SJCRH30 (cell line): ENCODE measurements at places on chromosomes 7 and 10. TPM values are rescaled to one million over a fixed set of nuclear protein-coding genes. Genes with fewer than 3 reads are reported as not detected.

DNA sequence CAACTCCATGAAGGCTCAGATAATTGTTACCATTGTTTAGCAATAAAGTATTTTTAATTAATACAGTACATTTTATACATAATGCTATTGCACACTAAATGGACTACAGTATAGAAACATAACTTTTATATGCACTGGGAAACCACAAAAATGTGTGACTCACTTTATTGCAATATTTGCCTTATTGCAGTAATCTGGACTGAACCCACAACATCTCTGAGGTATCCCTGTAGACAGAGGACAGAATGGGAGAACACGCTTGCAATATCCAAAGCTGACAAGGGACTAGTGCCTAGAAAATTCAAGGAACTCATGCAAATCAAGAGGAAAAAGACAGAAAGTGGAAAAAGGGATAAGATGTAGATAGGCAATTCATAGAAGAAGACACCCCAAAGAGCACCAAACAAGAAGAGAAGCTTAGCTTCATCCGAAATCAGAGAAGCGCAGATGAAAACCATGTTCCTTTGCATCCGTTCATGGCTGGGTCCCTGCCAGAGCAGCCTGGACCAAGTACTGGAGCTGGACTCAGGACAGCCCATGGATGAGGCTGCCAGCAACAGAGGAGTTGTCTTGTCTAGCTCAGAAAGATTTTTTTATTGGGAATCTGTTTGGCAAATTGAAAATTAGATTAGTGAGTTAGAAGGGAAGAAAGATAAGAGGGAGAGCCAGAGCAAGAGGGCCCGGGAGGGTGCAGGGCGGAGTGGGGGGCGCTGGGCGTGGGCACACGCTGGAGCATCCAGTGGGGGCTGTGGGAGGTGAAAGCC is 16.0 kb upstream of the GALNTL5 start:
- no peaks in the 10 kb centered on the region for H3K36me3 ChIP-seq
- H3K4me1 ChIP-seq, result no peaks in the 10 kb centered on the region
- no peak for DNase-seq
- H3K4me3 ChIP-seq, result no peak overlapping the region

DNA sequence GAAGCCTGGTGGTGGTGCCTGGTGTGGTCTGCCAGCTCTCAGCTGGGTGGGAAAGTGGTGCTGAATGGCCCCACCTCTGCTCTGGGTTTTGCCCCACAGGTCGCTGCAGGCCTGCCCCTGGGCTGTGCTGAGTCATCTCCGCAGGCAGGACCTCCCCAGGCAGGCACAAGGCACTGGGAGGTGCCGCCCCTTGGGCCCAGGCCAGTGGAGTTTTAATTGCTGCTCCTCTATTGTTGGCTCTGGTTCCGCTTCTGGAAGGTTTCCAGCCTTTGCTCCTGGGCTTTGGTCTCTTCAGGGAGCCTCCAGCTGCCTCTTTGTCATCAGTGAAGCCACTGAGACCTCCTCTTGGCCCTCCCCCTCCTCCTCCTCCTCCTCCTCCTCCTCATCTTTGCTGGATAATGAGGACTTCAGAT is 180.3 kb upstream of the GRB10 start:
- H3K36me3 ChIP-seq, result no peaks in the 10 kb centered on the region
- peak; percentile 56 for DNase-seq
- no peak overlapping the region for H3K27ac ChIP-seq

DNA sequence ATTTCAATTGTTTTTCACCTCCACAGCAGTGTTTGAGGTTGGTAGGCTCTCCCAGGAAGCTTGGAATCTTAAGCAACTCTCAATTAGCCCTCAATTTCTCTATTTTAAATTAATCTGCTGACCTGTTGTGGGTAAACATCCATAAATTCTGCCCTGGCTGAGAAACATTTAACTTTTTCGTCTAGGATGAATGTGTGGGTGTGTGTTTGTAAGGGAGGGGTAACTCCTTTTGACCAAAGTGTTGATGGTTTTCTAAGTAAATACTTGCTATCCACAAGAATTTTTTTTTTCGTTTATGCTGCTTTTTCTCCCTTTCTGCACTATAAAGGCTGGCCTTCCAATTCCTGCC is 973 bp downstream of the PPP3CB start:
- H3K4me3 ChIP-seq, result peak overlapping the region; percentile 98
- no peaks in the 10 kb centered on the region for H3K27me3 ChIP-seq
- H3K36me3 ChIP-seq, result peaks cover 10% of the 10 kb centered on the region
- peak overlapping the region; percentile 94 for H3K27ac ChIP-seq

DNA sequence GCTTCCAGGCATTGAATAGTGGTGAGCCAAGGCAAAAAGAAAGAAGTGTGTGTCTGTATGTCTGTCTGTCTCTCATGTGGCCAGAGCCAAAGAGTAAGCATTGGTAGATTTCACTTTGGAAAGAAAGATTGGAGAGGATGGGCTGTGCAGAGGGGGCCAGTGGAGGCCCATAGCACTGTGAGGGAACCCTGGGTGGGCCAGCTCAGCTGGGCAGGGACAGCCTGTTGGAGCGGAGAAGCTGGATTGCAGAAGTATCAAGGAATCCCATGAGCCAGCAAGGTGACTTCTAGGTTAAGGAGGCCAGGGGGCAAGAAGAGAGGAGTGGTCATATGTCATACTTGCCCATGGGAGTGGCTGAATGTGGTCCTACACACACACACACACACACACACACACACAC is 1.5 kb upstream of the GRID1 start:
- no peaks in the 10 kb centered on the region for H3K27me3 ChIP-seq
- DNase-seq, result no peak
- no peak overlapping the region for H3K4me3 ChIP-seq
- no peaks in the 10 kb centered on the region for H3K36me3 ChIP-seq
- H3K4me1 ChIP-seq, result no peaks in the 10 kb centered on the region

DNA sequence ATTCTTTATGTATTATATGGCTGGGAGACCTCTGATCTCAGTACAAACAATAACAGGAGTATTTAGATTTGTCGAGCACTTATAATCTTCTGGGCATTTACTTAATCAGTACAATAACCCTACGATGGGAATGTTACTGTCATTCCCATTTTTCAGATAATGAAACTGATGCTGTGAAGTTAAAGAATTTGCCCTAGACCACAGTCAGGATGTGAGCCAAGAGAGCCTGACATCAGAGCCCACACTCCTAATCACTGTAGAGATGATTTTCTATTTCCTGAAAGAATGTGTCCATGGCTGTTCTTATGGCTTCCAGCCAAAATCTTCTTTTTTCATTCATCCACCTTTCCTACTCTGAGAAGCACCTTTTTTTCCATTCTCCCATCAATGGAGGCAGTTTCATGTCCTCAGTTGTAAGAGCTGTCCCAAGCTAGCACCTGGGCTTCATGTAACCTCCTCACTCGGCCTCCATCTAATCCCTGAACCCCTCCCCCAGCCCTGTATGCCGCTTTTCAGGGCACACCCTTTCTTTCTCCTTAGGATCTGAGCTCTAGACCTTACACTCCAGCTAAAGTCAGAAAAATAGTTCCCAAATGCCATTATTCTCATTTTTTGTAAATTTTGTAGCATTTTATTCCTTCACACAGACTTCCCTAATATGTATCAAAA is 12.2 kb upstream of the CAV1 start:
- DNase-seq, result no peak
- H3K27me3 ChIP-seq, result no peaks in the 10 kb centered on the region
- no peak overlapping the region for H3K27ac ChIP-seq
- H3K4me1 ChIP-seq, result peaks cover 22% of the 10 kb centered on the region
- no peak overlapping the region for H3K4me3 ChIP-seq
- H3K36me3 ChIP-seq, result 0 out of 2 replicates have a peak, but pooled peaks cover 3% of the 10 kb centered on the region

The CTAGE15 gene
- not detected in 2 replicates for total RNA-seq

GRCh38 chr7:2353936-2354185 is 766 bp upstream of the EIF3B start:
- 0 out of 2 replicates have a peak, but pooled peaks cover 3% of the 10 kb centered on the region for H3K4me1 ChIP-seq
- peaks cover 24% of the 10 kb centered on the region; the same call in 1 of the 2 replicates for H3K36me3 ChIP-seq

The WDR11 gene
- total RNA-seq, result 63.9 and 76.5 TPM in 2 replicates

The TMEM139 gene
- 0.97 and 2.5 TPM in 2 replicates for total RNA-seq

GRCh38 chr7:2970307-2970664 is 73.4 kb downstream of the CARD11 start:
- H3K4me3 ChIP-seq, result no peak overlapping the region
- H3K27ac ChIP-seq, result no peak overlapping the region
- H3K36me3 ChIP-seq, result no peaks in the 10 kb centered on the region
- H3K4me1 ChIP-seq, result no peaks in the 10 kb centered on the region
- no peaks in the 10 kb centered on the region for H3K27me3 ChIP-seq
